Activated CD4-positive, alpha-beta T cell treated with anti-CD3 and anti-CD28 coated beads for 36 hours (primary cell): ENCODE measurements at places on chromosomes 5 and 9. TPM values are rescaled to one million over a fixed set of nuclear protein-coding genes. Genes with fewer than 3 reads are reported as not detected.
A peak's percentile ranks its signal among the peaks of the same experiment; 100 is the strongest.

The TLR4 gene
- not detected for total RNA-seq

- peak; percentile 75 for DNase-seq
These were observed 12.2 kb upstream of the CARD19 start for GRCh38 chr9:93083592-93084470.

DNA sequence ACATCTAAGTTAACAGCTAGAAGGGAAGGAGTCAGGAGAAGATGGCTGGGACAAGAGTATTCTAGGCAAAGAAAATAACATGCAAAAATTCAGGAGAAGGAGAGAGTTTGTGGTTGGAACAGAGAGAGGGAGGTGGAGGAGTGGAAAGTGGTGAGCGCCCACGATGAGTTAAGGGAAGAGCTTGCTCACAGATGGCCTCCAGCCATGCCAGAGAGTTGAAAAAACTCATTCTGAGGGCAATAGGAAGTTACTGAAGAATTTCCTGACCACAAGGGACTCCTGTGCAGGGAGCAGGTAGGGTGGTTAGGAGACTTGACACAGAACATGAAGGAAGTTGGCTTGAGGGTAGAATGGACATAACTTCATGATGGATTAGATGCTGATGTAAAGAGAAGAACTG lies 159.7 kb downstream of the DOCK2 start:
- DNase-seq = peak; percentile 26

DNA sequence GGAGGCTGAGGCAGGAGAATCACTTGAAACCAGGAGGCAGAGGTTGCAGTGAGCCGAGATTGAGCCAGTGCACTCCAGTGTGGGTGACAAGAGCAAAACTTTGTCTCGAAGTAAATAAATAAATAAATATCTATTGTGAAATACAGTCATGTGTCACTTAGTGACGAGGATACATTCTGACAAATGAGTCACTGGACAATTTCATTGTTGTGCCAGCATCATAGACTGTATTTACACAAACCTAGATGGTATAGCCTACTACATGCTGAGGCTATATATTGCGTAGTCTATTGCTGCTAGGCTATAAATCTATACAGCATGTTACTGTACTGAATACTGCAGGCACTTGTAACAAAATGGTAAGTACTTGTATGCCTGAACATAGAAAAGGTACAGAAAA lies 61.1 kb upstream of the CCL21 start:
- no peak for DNase-seq

DNA sequence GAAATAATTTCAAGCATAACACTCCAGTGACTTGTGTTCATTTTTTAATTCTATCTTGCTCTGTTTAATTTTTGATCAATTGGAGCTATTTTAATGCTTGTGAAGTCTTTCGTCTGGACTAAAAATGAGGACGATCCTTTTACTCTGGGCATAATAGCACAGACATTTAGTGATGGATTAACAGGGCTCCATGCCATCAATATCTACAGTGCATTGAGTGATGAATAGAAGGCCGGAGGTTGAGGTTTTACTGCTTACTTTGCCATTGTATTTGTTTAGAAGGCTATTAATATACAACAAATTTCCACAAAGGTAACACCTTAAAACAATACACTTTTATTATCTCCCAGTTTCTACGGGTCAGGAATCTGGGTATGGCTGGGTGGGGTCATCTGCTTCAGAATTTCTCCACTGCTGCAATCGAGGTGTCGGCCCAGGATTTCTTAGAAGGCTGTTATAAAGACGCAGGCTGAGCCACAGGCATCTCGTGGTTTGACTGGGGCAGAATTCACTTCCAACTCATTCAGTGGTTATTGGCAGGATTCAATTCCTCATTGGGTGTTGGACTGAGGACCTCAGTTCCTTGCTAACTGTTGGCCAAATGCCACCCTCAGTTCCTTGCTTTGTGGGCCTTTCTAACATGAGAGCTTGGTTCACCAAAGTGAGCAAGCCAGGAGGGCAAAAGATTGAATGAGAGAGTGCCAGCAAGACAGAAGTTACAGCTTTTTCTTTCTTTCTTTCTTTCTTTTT lies 265.4 kb upstream of the VLDLR start:
- no peak for DNase-seq
